ENCODE measurements at places on chromosomes 11 and 22.

DNA sequence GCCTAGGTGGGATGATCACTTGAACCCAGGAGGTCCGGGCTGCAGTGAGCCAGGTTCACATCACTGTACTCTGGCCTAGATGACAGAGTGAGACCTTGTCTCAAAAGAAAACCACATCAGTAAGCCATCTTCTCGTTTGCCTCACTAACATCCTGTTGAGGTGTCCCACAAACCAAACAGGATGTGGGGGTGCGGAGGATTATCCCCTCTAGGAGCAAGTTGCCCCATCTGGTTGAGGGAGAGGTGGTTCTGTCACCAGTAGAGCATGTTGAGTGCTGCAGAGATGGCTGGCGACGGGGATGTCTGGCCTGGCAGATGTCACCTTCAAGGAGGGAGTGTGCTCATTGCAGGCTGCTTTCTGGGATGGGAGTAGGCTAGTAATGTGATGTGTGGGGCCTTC lies 72.4 kb downstream of the ZNRF3 start:
- DNase-seq = no peak

DNA sequence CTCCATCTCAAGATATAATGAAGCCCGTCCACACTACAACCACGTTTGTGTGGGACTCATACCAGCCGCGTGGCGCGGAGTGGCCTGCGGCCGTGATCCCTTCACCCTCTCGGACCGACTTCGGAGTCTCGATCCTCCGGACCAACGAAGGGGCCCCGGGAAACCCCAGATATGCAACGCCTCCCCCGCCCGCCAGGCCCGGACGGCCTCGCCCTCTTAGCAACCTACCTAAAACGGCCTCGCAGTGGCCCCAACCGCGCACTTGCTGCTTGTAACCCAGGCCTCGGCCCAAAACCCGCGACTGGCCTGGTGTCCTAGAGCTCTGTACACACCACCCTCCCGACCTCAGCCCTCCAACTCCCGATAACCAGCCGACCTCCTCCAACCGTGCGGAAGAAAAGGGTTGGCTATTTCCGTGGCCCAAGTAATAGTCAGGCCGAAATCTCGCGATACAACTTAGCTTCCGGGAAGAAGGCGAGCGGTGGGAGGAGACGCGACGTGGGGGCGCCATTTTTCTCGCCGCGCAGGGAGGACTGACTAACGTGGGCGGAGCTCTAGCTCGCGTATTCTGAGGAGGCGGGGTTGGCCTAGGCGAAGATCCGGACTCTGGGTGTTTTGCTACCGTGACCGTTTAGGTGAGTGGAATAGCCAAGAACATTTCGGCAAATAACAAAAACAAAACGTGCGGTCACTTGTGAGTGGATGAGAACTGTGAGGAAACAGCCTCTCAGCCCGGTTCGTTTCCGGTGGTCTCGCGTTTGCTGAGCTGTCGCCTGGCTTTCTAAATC lies at the start of the genes C11orf54 and TAF1D:
TSS of gene C11orf54 (plus strand) at position 579 of the 788 bp plus-strand sequence. CDS start 5,722 bp downstream, outside the sequence.
TSS of gene TAF1D (minus strand) at position 402 of the 788 bp plus-strand sequence. CDS start 2,191 bp downstream, outside the sequence.
- DNase-seq = peak; percentile 94

DNA sequence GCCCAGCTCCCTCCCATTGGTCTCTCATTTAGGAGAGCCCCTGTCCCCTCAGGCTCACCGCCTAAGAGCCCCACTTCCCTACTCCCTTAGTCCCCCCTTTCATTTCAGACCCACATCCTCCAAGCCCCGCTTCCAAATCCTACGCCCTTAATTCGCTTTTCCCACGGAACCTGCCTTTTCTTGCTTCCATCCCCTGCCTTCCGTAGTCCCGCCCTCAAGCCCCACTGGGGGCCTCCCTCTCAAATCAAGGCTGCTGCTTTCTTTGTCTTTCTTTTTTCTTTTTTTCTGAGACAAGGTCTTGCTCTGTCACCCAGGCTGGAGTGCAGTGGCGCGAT lies 396 bp downstream of the CCDC157 start:
- no peak for DNase-seq

GRCh38 chr22:25405841-25406509 lies 158.5 kb upstream of the GRK3 start:
- DNase-seq = no peak

DNA sequence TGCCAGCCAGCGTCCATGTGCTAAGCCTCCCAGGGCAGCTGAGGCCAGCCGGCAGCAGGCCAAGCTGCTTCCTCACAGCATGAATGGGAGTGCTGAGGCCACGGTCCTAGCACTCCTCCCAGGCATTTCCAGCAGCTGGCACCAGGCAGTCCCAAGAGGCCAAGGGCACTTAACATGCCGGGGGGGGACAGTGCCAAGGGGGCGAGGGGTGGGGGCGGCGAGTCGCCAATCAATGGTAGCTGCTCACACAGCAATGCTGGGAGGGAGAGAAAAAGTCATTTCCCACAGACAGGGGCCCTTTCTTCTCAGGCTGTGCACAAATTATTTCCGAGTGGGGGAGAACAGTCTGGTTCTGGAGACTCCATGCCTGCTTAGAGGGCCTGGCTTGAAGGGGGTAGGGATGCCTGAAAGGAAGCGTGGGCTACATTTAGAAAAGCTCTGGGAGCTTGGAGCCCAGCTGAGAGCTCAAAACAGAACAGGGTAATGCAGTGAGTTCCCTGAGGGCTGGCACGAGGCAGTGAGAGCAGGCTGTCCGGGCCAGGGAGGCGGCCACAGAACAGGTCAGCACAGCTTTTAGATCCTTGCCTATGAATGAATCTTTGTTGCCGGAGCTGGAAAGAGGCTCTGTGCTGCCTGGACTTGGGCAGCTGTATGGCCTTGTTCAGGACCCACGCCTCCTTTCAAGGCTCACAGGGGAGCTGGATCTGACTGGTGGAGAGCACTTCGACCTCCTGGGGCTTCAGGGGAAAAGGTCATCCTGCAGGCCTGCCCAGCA lies 14.4 kb upstream of the TBC1D10A start:
- no peak for DNase-seq

GRCh38 chr11:78449866-78450265 lies 32.2 kb upstream of the GAB2 start:
- DNase-seq = no peak

All from NCI-H2107 (cell line).